Germinal center (tissue), 1 donor: ENCODE measurements at places on chromosomes 4 and X.

DNA sequence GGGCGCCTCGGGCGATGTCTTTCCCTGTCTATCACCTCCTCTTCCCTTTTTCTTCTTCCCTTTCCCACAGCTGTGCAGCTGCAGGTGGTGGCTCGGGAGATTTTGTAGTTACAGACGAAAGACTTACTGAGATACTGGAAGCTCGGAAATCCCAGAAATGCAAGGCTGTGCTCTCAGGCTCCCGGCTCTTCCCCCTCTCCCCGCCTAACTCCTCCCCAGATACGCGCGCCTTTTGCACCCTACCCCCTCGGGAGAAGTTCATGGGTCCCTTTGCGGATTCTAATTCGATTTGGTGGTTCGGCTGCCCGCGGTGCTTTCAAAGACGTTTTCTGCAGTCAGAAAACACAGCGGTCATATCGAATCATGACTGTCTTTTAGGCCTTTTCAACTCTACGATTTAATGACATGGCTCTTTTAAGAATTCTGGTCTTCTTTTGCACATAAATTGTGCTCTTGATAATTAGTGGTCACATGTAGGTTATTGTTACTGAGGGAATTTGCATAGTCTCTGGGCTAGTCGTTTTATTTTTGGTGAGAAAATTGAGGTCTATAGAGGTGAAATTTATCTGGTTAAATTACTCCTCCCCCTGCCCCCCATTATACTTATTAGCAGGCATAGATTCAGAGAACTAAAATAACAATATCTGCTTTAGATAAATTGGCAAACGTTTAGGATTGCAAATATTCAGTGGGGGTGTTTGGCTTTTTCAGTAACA is 1.6 kb downstream of the SEPTIN11 start:
- DNase-seq = peak; percentile 39

- DNase-seq = no peak
Observed at GRCh38 chr4:55801498-55801897, 18.1 kb upstream of the EXOC1L start.

GRCh38 chrX:24979081-24979480 is 36.7 kb downstream of the ARX start:
- no peak for DNase-seq

- no peak for DNase-seq
Observed at GRCh38 chr4:123452616-123453015, 56.0 kb downstream of the SPRY1 start.

DNA sequence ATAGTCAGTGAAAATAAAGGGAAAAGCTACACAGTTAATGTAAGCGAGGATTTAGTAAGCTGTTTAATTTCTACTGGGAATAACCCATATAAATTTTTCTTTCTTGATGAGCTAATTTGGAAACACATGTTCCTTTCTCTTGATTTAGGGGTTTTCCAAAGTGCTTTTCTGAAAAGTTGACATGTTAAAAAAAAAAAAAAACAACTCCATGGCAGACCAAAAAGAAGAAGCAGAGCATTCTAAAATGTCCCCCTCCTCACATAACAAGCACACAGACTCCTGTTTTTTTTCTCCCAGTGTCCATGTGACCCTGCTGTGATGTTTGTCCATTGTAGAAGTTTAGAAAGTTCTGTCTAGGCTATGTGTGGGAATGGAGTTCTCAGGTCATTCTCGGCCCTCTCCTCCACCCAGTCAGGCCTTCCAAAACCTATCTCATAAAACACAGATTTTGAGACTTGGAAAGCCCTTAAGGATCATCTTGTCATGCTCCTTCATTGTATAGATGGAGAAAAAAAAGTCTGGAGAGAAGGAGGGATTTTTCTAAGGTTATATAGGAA is 792 bp downstream of the CLIC2 start:
- no peak for DNase-seq

GRCh38 chr4:37393889-37394288 is 149.3 kb downstream of the NWD2 start:
- DNase-seq = no peak

GRCh38 chr4:98677799-98678198 is 19.4 kb upstream of the TSPAN5 start:
- no peak for DNase-seq

GRCh38 chr4:113732-114131 is 10.6 kb upstream of the ZNF718 start:
- DNase-seq = no peak

DNA sequence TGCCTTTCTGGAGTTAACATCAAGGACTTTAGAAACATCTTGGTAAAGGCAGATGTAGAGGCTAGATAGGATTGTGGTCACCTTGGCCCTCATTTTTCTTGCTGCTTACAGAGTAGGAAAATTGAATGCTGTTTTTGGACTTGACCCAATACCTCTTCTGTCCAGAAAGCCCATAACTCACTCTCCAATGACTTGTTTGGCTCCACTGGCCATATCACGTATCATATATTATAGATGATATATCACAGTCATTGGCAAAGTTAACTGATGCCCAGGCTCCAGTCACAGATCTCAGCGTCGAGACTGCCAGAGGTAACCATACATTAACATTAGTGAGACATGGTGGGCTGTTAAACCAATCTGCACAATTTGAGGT is 88.1 kb upstream of the PLAC1 start:
- DNase-seq = no peak

- no peak for DNase-seq
Observed at GRCh38 chr4:154616287-154616686, 3.8 kb upstream of the FGG start.

- peak; percentile 6 for DNase-seq
Observed at GRCh38 chrX:154021131-154021611, 1.5 kb upstream of the IRAK1 start.

GRCh38 chr4:98195005-98195404 is 51.7 kb upstream of the STPG2 start:
- no peak for DNase-seq

GRCh38 chr4:19721587-19721986 is 530.1 kb upstream of the SLIT2 start:
- no peak for DNase-seq

- no peak for DNase-seq
Observed at GRCh38 chr4:2284934-2285612, 23.2 kb upstream of the MXD4 start.
